ENCODE measurements at places on chromosomes 7 and 10. TPM values are rescaled to one million over a fixed set of nuclear protein-coding genes. Genes with fewer than 3 reads are reported as not detected.

SCRN1 gene
- 36.1 TPM for total RNA-seq

LIPM gene
- not detected for total RNA-seq

STEAP2 gene
- total RNA-seq, result 11.5 TPM

POLR2J3 gene
- total RNA-seq, result 36.7 TPM

DNA sequence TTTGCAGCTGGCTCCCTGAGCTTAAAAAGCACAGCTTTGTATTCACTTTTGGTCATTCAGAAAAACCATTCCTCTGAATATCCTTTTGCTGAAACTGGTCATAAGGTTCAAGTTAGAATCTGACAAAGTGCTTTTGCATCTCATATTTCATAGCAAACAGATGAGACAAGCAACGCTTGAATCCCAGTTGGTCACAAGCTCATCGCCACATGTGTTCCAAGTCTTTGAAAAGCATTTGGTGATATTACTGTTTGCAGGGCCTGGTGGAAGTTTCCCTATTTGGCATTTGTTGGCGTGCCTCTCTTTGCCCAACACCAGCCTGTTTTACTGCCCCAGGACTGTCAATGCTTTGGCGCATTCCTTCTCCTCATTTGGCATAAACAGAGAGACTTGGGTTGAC, 10.3 kb downstream of the TACC2 start:
- DNase-seq, result no peak
- no peaks in the 10 kb centered on the region for H3K36me3 ChIP-seq
- H3K27ac ChIP-seq, result no peak overlapping the region
- H3K4me1 ChIP-seq, result peaks cover 1% of the 10 kb centered on the region
- H3K4me3 ChIP-seq, result no peak overlapping the region

DNA sequence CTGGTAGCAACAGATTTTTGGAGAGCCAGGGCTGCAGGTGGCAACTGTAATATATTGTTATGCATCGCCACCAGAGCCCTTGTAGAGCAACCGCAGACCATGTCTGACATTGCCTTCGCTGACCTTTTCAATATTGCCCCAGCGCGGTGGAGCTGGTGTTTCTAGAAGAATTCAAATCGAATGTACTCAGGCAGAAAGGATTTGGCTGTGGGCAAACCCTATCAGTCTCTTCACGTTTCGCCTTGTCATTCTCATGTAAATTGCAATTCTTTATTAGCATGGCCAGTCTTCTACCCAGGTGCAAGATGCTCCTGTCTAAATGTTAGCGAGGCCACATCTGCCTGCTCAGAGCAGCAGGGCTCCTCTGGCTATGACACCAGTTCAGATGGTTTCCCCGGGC, 490.2 kb upstream of the AUTS2 start:
- H3K36me3 ChIP-seq, result no peaks in the 10 kb centered on the region
- H3K27ac ChIP-seq, result no peak overlapping the region
- no peak for DNase-seq
- no peak overlapping the region for H3K4me3 ChIP-seq
- H3K27me3 ChIP-seq, result no peaks in the 10 kb centered on the region
- H3K4me1 ChIP-seq, result no peaks in the 10 kb centered on the region

- no peak for DNase-seq
- H3K27me3 ChIP-seq, result no peaks in the 10 kb centered on the region
- H3K4me3 ChIP-seq, result no peak overlapping the region
- H3K27ac ChIP-seq, result peak overlapping the region; percentile 61
- H3K36me3 ChIP-seq, result no peaks in the 10 kb centered on the region
Measured at GRCh38 chr7:122803323-122803722, 82.9 kb downstream of the CADPS2 start.

GRCh38 chr10:10533437-10533836, 484.2 kb upstream of the CELF2 start:
- DNase-seq, result no peak
- no peak overlapping the region for H3K27ac ChIP-seq
- no peaks in the 10 kb centered on the region for H3K27me3 ChIP-seq

DNA sequence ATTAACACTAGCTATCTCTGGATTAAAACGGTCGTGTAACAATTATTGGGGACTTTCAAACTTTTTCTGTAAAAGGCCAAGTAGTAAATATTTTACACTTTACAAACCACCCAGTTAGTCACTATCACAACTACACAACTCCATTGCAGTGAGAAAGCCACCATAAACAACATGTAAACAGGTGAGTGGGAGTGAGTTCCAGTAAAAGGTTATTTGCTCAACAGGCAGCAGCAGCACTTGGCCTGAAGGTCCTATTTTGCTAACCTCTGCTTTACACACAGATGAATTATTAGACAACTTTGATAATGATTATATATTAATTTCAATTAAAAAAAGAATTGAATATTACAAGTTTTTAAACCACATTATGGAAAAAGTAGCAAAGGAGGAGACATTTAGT, 15.8 kb upstream of the AGMO start:
- no peaks in the 10 kb centered on the region for H3K4me1 ChIP-seq
- no peak overlapping the region for H3K4me3 ChIP-seq
- H3K27ac ChIP-seq, result no peak overlapping the region
- H3K27me3 ChIP-seq, result no peaks in the 10 kb centered on the region
- H3K36me3 ChIP-seq, result no peaks in the 10 kb centered on the region
- DNase-seq, result no peak

DNA sequence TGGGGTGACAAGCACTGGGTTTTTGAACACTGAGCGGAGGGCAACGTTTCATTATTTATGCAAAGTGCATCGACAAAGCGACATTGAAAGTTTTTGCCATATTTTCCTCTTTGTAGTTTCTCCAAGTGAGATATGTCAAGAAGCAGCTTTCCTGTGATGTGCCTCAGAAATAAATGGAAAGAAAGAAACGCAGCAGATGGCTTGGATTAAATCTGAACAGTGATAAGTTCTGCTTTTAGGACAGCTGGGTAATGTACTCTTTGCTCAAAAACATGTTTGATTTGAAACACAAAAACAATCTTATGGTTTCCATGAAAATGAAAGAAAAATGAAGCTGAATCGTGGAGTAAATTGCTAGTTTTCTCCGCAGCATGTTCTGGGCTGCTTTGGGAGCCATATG, 166.3 kb downstream of the PTPRN2 start:
- DNase-seq, result no peak
- H3K27ac ChIP-seq, result no peak overlapping the region
- no peaks in the 10 kb centered on the region for H3K36me3 ChIP-seq
- no peaks in the 10 kb centered on the region for H3K27me3 ChIP-seq
- H3K4me1 ChIP-seq, result no peaks in the 10 kb centered on the region
- no peak overlapping the region for H3K4me3 ChIP-seq

DNA sequence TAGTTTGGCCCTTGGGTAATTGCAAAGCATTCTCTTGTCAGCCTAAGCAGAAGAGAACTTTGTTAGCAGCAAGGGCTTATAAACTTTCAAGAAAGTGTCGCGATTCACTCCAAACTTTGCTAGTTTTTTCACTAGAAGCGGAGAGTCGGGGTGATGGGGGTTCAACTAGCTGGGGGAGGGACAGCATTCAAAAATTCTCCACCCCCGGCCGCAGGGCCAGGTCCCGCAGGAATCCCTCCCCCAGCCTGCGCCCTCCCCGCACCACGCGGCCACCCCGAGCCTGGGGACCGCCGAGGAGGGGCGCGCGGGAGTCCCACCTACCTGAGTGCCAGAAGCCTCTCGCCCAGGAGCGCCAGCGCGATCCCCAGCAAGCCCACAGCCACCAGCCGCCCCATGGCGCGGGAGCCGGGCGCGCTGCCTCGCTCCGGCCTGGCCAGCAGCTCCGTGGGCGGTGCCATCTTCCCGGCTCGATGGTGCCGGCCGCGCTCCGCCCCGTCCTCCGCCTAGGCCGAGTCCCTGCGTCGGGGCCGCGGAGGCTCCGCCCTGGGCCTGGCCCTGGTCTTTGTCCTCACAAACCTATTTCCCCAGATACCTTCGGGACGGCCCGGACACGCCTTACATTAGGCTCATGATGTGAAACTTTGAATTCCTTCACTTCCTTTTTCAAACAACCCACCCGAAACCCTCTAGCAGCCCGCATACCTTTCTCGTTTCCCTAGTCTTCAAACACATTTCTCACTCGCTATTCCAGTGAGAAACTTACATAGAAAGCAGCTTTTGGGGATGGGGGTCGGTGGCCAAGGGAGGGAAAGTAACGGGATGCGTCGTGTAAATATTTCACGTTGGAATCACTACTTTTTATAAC, at the start of gene PON2:
Gene PON2 (minus strand): TSS at position 472 of the 865 bp plus-strand sequence. CDS start 77 bp downstream, at position 395.
- H3K36me3 ChIP-seq, result no peaks in the 10 kb centered on the region
- peak within 1 kb of the TSS; percentile 95 for H3K27ac ChIP-seq
- H3K27me3 ChIP-seq, result no peaks in the 10 kb centered on the region
- DNase-seq, result peak; percentile 94

DNA sequence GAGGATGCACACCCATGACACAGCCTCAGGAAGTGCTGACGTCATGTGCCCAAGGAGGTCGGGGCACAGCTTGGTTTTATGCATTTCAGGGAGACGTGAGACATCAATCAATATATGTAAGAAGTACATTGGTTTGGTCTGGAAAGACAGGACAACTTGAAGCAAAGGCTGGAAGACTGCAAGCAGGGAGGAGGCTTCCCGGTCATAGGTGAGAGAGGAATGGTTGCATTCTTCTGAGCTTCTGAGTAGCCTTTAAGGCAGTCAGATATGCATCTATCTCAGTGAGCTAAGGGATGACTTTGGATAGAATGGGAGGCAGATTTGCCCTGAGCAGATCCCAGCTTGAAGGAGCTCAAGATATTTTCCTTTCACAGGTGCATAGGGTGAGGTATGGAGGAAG, 349.5 kb downstream of the TYW1 start:
- H3K27ac ChIP-seq, result no peak overlapping the region
- no peaks in the 10 kb centered on the region for H3K36me3 ChIP-seq
- H3K4me1 ChIP-seq, result no peaks in the 10 kb centered on the region
- no peak for DNase-seq
- H3K27me3 ChIP-seq, result no peaks in the 10 kb centered on the region
- H3K4me3 ChIP-seq, result no peak overlapping the region

- no peak for DNase-seq
- H3K27ac ChIP-seq, result no peak overlapping the region
Measured at GRCh38 chr7:15475808-15476530, 85.8 kb downstream of the AGMO start.

DNA sequence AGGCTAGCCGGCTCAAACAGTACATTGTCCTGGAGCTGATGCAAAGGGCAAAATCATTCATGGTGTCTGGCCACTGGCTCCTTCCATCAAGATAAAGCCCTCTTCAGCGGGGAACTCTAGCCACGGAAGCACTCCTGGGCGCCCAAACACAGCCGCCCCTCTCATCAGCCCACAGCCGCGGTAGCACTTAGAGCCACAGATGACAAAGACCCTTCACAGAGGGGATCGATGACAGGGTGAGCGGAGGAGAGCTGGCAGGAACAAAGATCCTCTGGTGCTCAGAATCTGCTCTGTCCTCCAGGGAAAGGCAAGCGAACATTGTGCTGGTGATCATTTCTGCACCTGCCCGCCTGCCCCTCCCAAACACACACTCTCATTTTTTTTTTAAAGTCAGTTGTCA, 222.2 kb upstream of the NRP1 start:
- H3K4me3 ChIP-seq, result no peak overlapping the region
- no peaks in the 10 kb centered on the region for H3K4me1 ChIP-seq
- DNase-seq, result no peak
- no peaks in the 10 kb centered on the region for H3K27me3 ChIP-seq
- no peaks in the 10 kb centered on the region for H3K36me3 ChIP-seq

DNA sequence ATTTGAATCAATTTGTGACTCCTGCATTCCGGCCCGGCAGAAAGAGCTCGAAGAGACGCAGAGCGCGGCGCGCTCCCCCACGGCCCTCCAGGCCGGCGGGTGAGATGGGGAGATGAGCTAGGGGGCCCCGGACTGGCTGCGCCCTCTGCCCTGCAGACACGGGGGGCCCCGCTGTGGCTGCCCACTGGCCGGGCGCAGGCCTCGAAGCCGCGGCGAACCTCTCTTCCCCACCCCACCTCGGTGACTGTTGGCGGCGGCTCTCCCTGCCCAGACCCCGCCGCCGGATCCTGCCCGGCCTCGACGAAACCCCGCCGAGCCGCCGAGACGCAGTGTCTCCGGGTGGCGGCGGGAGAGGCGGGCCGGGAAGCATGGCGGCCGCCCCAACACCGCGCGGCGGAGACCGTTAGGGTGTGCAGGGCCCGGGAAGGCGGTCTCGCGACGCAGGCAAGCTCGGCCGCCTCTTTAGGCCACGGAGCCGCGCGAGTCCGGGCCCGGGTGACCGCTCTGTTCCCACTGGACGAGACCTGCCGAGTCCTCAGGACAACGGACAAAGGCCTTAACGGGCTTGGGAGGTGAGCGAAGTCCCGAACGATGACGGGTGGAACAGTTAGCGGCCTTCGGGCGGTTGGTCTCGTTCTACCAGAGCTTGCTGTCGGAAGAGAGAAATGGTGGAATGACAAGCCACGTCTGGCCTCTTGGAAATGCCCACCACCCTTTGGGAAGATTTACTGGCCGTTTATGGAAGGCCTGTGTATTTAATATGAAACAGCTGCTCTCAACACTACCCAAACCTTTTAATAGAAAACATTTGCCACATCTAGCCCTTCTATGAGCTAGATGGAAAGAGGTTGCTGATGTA, 24.3 kb downstream of the NUP42 start:
- peak overlapping the region; percentile 35 for H3K4me3 ChIP-seq
- DNase-seq, result no peak
- H3K4me1 ChIP-seq, result no peaks in the 10 kb centered on the region
- peaks cover 11% of the 10 kb centered on the region for H3K27me3 ChIP-seq

- H3K27ac ChIP-seq, result no peak overlapping the region
- H3K36me3 ChIP-seq, result no peaks in the 10 kb centered on the region
- no peaks in the 10 kb centered on the region for H3K4me1 ChIP-seq
- no peak overlapping the region for H3K4me3 ChIP-seq
- H3K27me3 ChIP-seq, result no peaks in the 10 kb centered on the region
- no peak for DNase-seq
Measured at GRCh38 chr10:78602201-78602932, 466.4 kb upstream of the ZMIZ1 start.

GRCh38 chr7:117068511-117069145, 115.3 kb downstream of the ST7 start:
- no peaks in the 10 kb centered on the region for H3K27me3 ChIP-seq
- H3K36me3 ChIP-seq, result no peaks in the 10 kb centered on the region
- DNase-seq, result no peak
- no peak overlapping the region for H3K4me3 ChIP-seq
- no peak overlapping the region for H3K27ac ChIP-seq
- H3K4me1 ChIP-seq, result peaks cover 30% of the 10 kb centered on the region

GRCh38 chr10:101079874-101080273, 18.1 kb downstream of the KAZALD1 start:
- H3K4me1 ChIP-seq, result no peaks in the 10 kb centered on the region
- no peak overlapping the region for H3K4me3 ChIP-seq
- no peaks in the 10 kb centered on the region for H3K36me3 ChIP-seq
- H3K27me3 ChIP-seq, result peaks cover 41% of the 10 kb centered on the region

DNA sequence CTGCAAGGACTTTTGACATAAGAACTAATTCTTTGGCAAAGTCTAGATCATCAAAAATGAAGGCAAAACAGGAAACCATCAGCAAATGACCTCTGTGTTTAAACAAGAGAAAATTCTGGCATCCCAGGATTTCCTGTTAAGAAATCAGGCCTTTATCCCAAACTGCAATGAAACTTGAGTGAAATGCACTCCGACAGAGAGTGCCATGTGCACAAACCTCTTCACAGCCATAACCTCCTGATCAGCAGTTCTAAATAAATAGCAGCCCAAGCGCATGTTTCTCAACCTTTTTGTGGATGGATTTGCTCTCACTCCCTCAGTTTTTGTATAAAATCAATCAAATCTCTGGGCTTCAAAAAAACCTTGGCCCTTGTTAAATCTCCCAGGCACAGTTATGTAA, 107.7 kb upstream of the EEPD1 start:
- H3K36me3 ChIP-seq, result no peaks in the 10 kb centered on the region
- peak overlapping the region; percentile 61 for H3K27ac ChIP-seq
- no peaks in the 10 kb centered on the region for H3K27me3 ChIP-seq

GRCh38 chr7:6022707-6023106, 8.5 kb upstream of the ANKRD61 start:
- peaks cover 96% of the 10 kb centered on the region for H3K36me3 ChIP-seq
- no peak overlapping the region for H3K27ac ChIP-seq
- DNase-seq, result no peak
- H3K4me3 ChIP-seq, result no peak overlapping the region
